ENCODE measurements at places on chromosomes 16 and 17.

DNA sequence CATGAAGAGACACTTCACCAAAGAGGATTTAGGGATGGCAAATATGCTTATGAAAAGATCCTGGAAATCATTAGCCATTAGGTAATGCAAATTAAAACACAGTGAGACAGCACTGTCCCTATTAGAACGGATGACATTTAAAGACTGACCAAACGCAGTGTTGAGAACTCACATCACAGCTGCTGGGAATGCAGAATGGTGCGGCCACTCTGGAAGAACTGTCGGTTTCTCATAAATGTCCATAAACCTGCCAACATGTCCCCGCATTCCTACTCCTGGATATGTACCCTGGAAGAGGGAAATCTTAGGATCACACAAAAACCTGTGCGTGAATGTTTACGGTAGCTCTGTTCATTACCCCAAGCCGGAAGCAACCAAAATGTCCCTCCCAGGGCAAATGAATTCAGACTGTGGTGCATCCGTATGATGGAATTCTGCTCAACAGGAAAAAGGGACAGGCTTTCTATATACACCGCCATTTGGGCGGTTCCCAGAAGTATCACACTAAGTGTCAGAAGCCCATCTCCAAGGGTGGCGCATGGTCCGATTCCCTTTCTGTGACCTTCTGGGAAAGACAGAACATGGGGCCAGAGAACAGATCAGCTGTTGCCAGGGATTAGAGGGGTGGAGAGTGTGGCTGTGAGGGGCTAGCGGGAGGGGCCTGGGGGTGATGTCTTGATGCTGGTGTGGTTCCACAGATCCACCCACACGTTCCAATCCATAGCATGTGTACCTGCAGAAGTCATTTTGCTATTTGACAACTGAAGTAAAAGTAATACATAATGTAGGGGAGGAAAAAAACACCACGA, 197.2 kb upstream of the CHMP6 start:
- no peak for DNase-seq

GRCh38 chr17:51759260-51759659, 399.3 kb downstream of the CA10 start:
- no peak for DNase-seq

DNA sequence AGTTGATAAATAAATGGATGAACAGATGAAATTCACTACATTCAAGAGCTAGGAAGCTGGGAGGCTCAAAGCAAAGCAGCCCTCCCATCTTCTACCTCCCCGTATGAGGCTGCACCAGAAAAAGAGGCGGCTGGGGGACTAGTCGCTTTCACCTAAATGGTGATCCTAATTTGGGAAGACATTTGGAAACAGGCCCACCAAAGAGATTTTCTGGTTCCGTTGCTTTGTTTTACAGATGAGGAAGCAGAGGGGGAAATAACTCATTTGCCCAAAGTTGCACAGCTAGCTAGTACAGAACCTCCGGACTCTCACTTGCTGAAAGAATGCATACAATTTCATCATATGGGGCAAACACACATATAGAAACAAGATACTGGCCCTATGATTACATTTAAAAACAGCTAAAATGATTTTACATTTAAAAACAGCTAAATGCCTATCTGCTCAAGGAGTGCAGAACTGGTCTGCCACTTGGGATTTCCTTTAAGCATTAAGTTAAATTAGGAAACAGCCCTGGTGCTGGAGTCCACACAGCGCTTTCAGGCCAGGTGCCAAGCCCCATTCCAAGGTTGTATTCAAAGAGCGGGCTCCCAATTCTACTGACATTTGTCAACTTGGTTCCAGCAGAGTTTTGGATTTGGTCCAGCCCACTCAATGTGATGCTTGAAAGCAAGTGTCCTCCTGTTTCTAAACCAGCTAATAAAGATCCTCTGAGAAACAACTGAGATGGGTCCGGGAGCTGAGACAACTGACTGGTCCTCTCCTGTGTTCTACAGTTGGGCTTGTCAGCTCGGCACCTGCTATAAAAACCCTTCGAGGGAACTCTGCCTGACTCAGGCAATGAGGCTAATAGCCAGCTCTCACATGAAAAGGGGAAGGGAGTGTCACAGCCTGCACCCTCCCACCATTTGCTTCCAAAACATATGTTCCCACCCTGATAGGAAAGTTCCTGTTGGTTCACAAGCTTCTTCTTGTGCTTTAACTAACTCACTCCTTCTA, 11.7 kb downstream of the ERN1 start:
- DNase-seq: no peak

DNA sequence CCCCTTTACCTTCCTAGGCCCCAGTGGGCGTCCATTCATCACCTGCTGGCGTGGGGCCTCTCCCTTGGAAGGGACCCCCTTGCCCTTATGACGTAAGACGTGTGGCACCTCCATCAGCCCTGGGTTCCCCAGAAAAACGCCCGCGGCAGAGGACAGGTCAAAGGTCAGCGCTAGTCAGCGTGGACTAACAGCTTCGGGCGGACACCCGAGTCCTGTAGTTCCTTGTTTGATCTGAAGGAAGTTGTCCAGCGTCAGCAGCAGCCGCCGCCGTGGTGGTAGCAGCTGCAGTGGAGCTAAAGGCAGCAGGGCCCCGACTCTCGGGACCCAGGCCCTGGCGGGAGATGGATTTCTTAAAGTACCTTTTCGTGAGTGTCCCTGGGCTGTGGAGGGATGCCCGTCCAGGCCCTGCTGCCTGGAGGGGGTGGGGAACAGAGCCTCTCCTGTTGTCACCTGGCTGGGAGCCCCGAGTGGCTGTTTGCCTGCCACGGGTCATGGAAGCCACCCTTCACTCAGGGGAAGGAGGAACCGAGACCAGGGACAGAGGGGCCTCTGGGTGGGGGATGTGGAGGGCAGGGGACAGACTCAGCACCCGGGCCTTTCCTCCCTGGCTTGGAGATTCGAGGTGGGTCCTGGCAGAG, 123.6 kb downstream of the OR1D5 start:
- DNase-seq: peak; percentile 24

- no peak for DNase-seq
Measured at GRCh38 chr17:14434506-14434905, 133.6 kb downstream of the HS3ST3B1 start.

- no peak for DNase-seq
Measured at GRCh38 chr17:74125156-74125555, 78.3 kb upstream of the RPL38 start.

GRCh38 chr16:23957287-23957686, 121.5 kb downstream of the PRKCB start:
- DNase-seq: no peak

DNA sequence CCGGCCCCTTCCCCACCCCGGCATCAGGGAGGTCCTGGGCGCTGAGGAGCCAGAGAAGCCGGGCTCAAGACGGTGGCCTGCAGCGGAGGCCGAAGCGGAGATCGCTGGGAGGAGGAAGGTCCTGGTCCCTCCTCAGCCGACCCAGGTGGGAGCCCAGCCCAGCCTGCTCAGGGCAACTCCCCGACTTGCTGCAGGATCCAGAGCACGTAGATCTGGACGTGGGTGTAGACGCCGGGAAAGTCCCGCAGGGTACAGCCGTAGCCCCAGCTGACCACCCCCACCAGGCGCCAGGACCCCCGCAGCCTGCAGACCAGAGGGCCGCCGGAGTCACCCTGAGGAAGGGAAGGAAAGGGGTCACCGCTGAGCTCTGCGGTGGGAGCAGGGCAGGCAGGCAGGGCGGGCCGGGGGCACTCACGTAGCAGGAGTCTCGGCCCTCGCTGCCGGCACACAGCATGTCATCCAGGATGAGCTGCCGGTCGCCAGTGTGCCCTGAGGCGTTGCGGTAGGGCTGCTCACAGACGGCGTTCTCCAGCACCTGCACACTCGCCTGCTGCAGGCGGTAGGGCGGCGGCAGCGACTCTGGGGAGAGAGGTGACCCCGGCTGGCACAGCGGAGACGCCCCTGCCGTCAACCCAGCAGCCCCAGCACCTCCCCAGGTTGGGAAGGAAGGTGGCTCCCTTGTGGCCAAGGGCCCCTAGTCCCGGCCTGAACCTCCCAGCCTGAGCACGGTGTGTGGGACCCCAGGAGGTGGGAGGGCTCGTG, 5.4 kb downstream of the TPSD1 start:
- DNase-seq: no peak

- DNase-seq: no peak
Measured at GRCh38 chr16:12462426-12463280, 341.0 kb downstream of the CPPED1 start.

DNA sequence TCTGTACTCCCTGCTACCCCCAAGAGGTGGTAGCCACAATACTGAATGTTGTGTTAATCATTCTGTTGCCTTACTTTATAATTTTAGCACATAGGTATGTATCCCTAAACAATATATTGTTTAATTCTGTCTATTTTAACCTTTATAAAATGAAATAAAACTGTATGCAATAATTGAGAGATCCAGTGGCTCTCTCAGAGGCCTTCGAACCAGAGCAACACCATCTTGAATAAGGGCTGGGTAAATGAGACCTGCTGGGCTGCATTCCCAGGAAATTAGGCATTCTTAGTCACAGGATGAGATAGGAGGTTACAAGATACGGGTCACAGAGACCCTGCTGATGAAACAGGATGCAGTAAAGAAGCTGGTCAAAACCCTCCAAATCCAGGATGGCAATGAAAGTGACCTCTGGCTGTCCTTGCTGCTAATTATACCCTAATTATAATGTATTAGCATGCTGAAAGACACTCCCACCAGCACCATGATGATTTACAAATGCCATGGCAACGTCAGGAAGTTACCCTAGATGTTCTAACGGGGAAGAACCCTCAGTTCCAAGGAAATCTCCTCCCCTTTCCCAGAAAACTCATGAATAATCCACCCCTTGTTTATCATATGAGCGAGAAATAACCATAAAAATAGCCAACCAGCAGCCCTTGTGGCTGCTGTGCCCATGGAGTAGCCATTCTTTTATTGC, 2.0 kb upstream of the CANT1 start:
- no peak for DNase-seq

DNA sequence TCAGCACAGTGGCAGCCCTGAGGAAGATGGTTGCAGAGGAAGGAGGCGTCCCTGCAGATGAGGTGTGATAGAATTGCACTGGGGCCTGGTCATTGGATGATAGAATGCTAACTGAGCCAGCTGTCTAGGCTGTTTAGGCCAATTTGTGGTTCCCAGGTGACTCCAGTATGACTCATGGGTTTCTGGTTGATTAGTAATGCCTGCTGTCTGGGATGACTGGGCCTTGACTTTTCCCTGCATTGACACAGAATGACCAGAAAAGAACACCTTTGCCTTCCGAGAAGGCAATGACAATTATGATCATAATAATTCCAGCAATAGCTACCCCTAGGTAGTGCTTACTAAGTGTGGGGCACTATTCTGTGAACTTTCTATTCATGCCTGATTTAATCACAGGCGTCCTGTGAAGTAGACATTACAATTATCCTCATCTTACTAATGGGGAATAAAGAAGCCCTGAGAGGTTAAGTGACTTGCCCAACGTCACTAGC, 31.5 kb downstream of the USP43 start:
- DNase-seq: no peak

GRCh38 chr16:52114379-52114778, 432.6 kb downstream of the TOX3 start:
- no peak for DNase-seq

DNA sequence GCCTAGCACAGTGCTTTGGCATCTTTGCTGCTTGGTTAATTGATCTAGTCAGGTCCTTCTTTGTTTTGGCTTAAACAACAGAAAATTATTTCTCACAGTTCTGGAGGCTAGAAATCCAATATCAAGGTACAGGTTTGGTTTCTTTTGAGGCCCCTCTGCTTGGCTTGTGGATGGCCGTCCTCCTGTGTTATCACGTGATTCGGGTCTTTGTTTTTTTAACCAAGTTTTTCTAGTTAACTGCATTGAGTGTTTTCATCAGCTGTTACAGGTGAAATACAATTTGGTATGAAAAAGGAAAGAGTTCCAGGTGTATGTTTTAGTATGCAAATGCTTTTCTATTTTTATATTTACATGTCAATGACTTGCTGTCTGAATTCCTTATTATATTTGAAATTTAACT, 2.8 kb downstream of the NLK start:
- DNase-seq: no peak

DNA sequence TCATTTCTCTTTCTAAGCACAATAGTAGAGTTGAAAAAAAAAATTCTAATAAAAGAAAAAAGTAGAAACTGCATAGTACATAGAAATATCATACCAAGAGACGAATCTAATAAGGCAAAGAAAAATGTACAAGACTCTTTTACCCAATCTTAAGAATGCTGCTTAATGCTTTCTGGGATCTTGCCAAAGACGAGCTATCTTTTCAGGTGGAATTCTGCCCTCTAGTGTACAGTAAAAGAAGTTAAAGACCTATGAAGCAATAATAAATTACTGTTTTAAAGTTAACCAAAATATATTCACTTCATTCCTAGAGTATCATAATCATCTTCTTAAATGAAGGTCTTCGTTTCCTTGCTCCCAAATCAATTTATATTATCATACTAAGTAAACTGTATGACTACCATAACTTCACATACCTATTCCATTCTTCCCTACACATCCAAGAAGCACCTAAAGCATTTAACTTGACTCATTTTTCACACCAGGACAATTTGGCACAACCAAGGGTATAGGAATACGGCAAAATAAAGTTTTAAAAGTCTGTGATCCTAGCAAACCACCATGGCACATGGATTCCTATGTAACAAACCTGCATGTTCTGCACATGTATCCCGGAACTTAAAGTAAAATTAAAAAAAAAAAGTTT, 47.7 kb downstream of the CFDP1 start:
- no peak for DNase-seq

DNA sequence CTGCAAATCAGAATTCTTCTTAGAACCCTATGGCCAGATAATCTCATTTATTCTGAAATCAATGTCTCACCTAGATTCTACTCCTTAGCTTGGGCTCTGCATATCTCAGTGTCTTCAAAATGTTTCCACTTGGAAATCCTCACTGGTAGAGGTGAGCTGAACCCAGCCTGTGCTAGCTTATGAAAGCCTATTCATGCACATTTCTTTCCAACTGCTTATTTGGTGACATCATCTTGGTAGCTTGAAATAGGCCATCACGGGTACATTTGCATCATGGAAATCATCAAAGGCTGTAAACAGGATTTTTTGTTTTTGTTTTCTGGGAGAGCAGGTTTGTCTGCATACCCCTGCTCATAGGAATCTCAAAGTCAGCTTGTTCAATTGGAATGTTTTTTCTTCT, 130.8 kb downstream of the KCNJ18 start:
- DNase-seq: no peak

- DNase-seq: no peak
Measured at GRCh38 chr17:20282526-20283308, 184.6 kb downstream of the LGALS9B start.

DNA sequence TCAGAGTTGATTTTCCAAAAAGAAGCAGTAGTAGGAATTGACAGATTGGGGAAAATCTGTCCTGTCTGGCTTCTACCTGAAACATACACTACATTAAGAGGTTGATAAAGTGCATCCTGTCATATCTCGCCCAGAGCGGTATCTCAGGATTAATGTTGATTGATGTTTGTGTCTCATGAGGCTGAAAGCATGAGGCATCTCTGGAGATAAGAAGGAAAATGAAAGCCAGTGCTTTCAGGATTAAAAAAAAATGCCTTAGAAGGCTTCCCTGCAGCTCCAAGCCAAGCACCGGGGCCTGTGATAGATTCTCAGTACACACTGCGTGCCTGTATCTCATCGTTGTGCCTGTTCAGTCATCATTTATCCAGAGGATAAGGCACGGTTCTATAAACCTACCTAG, 26.4 kb upstream of the CD300E start:
- no peak for DNase-seq

All from head of caudate nucleus (tissue), 42 donors.